ENCODE measurements at places on chromosomes 2 and 18.

DNA sequence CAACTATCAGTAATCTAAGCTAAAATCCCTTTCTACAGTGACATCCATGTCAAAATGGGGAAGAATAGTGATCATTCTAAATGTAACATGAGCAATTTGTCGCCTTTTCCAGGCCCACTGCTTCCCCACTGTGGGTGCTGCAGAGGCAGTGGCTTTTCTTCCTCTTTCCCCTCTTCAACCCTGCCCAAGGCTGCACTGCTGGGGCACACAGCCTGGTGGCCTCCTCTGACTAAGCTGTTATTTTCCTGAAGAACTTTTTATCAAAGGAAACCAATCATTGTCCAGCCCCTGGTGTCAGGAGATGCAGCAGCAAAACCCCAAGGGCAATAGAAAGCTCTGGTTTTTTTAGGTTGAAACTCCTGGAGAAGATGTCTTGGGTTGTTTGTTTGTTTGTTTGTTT is 117.6 kb upstream of the KLF7 start:
- DNase-seq, result no peak

- peak; percentile 20 for DNase-seq
These were observed 434 bp upstream of the DUSP19 start for GRCh38 chr2:183078163-183078463.

GRCh38 chr2:71451705-71452104 is 1.7 kb upstream of the DYSF start:
- no peak for DNase-seq

GRCh38 chr2:117982376-117983033 is 31.4 kb downstream of the CCDC93 start:
- DNase-seq, result no peak

GRCh38 chr2:143802242-143802641 is 673.0 kb downstream of the ARHGAP15 start:
- DNase-seq, result no peak

DNA sequence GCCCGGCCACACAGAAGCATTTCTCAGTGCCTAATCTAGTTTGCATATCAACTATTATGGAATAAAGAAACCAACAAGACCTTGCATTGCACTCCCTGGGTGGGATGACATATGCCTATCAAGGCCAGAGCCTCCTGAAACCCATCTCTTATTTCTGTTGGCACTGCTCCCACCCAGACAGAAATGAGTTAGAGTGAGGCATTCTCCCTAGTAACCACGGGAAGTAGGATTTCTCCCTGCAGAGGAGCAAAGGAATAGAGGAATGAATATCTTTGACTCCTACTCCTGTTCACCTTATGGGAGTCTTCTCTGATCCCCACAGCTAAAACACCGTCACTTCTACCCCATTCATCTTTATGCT is 24.2 kb upstream of the SCYGR1 start:
- no peak for DNase-seq

DNA sequence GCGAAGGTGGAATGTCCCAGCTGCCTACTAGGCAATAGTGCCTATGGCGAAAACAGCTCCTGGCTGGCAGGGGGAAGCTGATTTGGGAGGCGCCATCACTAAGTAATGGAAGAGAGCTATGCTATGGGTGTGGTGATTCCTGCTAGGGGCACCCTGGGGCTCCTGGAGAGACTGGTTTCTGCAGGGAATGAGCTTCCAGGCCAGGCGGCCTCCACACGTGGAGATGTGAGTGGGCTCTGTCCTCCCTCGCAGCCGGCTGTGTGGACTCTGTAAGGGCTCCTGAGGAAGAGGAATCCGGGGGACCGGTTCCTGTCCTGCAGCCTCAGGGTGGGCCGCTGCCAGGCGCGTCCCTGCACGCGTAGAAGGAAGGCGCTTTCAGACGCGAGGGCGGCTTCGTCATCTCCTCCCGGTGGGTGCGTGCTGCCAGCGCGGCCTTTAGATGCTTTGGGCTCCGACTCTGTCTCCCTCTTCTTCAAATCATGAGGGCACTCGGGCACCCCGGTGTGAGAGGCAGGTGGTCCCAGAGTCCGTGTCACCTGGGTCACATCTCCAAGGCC is 55.5 kb upstream of the ANKRD62 start:
- no peak for DNase-seq

DNA sequence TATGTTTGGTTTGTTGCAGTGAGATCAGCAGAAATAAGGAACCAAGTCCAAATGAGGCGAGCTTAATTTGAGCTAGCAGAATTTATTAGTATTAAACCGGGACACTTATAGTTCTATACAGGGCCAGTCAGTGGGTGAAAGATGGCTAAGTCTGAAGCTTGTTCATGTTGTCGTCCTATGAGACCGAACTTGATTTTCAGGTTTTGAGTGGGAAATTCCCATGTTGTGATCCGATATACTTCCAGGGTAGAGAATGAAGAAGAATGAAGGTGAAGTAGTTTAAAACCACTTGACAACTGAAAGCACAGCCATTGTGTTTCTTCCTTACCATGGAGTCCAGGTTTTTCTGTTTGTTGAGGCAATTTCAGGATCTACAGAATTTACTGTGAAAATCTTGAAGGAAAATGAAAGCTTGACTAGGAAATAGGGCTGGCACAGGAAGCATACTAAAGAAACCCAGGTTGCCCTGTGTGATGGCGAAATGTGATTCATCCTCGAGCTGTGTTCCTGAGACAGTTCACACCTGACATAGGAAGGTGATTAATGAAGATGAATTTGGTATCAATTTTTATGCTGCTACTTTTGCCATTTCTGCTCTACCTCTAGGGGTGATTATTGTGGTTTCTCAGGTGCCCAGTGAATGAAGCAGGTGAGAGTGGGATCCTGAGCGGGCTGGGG is 37.6 kb upstream of the MGAT5 start:
- DNase-seq, result peak; percentile 33

DNA sequence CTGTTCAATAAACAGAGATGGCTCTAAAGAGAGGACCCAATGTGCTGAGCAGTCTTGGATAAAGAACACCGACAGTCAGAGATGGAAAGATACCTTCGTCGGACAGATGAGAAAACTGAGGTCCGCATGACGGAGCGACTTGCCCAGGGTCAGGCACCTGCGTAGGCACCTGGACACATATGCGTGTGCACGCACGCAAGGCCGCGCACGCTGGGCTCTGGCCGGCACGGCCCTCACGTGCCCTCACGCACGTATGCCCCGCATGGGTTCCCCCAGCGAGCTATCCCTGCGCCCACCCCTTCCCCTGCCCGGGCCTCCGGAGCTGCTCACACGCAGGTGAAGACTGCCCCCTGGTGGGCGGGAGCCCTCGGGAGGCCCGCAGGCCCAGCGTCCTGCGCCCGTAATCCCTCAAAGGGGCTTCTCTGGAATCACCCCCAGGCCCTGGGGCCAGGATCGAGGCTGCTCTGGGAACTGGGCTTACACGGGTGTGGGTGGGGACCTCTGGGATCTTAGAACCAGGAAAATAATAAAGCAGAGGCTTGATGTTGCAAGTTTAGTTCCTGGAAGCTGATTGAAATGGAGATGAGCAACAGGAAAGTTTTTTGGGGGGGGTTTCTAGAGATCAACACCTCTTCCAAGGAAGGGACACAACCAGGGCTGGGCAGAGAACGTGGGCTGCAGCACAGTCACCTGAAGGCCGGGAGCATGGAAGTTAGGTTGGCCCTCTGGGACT is 246.3 kb downstream of the TNS1 start:
- DNase-seq, result peak; percentile 47

DNA sequence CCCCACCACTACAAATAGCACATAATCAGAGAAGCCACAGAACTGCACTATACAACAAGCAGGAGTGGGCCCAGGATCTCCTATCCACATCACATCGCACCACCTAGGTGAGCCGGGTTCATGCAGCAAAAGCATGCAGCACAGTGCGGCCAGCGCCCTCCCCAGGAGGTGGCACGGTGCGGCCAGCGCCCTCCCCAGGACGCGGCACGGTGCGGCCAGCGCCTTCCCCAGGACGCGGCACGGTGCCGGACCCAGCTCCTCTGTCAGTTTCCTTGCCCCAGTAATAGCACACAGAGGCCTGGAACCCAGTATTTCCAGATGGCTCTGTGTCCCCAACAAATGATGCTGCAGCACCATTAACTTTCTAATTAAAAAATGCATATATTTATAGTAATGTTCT is 114.1 kb downstream of the EIPR1 start:
- no peak for DNase-seq

DNA sequence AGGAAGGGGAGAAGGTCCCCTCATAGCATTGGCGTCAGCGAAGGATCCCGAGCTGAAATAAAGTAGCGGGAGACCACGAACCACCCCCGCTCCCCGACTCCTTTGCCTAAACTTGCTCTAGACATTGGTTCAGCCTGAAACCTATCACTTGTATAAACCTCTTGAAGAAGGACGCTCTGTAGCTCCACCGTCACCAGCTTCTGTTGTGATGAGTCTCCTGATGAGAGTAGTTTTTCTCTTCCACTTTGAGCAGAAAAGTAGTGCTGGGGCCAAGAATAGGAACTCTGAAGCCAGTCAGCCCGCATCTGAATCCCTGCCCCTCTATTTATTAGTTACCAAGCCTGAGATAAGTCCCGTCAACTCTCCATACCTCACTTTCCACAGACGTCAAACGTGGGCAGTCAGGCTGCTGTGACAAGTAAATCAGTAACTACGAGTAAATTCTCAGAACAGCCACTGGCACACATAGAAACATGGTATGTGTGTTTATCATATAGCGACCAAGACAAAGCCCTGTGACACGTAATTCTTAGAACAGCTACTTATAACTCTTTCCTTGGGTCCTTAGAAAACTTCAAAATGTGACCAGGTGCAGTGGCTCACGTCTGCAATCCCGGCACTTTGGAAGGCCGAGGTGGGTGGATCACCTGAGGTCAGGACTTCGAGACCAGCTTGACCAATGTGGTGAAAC is 61.7 kb downstream of the CD226 start:
- peak; percentile 70 for DNase-seq

- no peak for DNase-seq
These were observed 162.3 kb upstream of the CCDC68 start for GRCh38 chr18:55121397-55122170.

- no peak for DNase-seq
These were observed 728.6 kb upstream of the KLHL29 start for GRCh38 chr2:22656426-22656825.

- no peak for DNase-seq
These were observed 131.3 kb downstream of the CELF4 start for GRCh38 chr18:37434161-37434860.
